ENCODE measurements at places on chromosomes 13 and 19.

DNA sequence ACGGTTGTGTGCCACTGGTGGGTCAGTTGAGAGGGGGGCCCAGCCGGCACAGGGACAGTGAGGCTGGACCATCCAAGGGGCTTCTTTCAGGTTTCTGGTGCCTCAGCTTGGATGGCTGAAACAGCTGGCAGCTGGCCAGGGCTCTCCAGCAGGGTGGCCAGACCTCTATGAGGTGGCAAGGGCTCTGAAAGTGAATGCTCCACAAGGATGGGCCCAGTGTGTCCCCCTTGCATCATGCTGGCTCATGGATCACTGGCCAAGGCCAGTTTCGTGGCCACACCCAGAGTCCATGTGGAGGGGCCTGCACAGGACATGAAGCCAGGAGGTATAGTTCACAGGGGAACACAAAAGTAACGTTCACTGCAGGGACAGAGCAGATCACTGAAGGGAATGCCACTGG is 49.6 kb downstream of the CDADC1 start:
- DNase-seq = no peak

DNA sequence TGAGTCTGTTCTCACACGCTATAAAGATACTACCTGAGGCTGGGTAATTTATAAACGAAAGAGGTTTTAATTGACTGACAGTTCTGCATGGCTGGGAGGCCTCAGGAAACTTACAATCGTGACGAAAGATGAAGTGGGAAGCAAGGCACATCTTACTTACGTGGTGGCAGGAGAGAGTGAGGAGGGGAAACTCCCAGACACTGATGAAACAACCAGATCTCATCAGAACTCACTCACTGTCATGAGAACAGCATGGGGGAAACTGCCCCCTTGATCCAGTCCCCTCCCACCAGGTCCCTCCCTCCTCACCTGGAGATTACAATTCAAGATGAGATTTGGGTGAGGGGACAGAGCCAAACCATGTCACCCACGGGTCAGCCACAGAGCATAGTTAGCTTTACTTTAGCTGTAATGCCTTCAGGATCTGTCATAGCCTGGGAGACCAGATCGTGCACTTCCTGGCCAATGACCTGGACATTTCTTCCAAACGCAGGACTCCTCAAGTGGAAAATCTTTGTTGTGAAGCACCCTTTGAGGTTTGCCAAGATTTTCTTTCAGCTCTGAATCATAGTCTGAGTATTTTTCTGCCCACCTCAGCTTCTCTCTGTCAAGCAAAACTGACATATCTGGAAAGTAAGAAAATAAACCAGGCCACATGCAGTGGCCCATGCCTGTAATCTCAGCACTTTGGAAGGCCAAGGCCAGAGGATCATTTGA is 25.2 kb upstream of the HIF3A start:
- peak; percentile 96 for DNase-seq

GRCh38 chr13:49292742-49293486 is 45.2 kb downstream of the CDADC1 start:
- peak; percentile 81 for DNase-seq

- no peak for DNase-seq
Observed at GRCh38 chr13:107942030-107942617, 273.2 kb downstream of the LIG4 start.

GRCh38 chr13:70107498-70108281 is at the start of gene ATXN8OS:
TSS of gene ATXN8OS (plus strand) at chr13:70107826.
- peak; percentile 6 for DNase-seq

DNA sequence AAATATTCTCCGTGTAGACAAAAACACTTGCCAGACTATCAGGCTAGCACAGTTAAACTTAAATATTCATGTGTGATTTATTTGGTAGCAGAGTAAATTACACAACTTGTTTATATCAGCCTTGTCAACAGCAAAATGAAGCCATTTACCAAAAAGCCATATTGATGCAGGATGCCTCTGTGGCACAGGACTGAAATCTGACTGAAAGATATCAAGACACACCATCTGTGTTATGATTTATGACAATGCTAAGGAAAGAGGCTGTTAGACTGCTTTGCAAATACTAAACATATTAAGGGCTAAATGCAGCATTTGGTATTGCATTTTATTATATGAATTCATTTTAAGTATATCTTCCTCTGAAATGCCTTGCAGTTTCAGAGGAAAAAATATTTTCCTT is 44.8 kb upstream of the FNDC3A start:
- no peak for DNase-seq

GRCh38 chr19:42207767-42208271 is 9.7 kb downstream of the DEDD2 start:
- peak; percentile 90 for DNase-seq

GRCh38 chr13:29791508-29791907 is 58.9 kb downstream of the UBL3 start:
- DNase-seq = no peak

- no peak for DNase-seq
Observed at GRCh38 chr19:28482221-28482620, 730.7 kb downstream of the UQCRFS1 start.

- DNase-seq = no peak
Observed at GRCh38 chr13:98838776-98839175, 86.3 kb upstream of the SLC15A1 start.

DNA sequence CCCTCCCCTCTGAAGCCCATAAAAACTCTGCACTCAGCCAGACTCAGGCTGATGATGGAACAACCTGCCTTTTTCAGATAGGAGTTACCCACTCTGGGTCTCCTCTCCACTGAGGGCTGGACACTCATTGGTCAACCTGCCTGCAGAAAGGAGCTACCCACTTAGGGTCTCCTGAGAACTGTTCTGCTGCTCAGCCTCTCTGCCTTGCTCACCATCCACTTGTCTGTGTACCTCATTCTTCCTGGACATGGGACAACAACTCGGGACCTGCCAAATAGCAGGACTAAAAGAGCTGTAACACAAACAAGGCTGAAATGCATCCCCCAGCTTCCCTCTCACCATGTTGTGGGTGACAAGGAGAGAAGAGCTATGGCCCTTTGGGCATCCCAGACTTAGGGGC is 18.4 kb upstream of the RCBTB2 start:
- no peak for DNase-seq

- DNase-seq = no peak
Observed at GRCh38 chr19:33503433-33504057, 18.0 kb downstream of the PEPD start.

- DNase-seq = peak; percentile 72
Observed at GRCh38 chr19:7888145-7888825, at the start of gene LRRC8E. TSS of gene LRRC8E (plus strand) at chr19:7888510. CDS start at chr19:7895604, 7,094 bp downstream.

GRCh38 chr13:107450931-107451330 is 764.4 kb downstream of the LIG4 start:
- peak; percentile 100 for DNase-seq

DNA sequence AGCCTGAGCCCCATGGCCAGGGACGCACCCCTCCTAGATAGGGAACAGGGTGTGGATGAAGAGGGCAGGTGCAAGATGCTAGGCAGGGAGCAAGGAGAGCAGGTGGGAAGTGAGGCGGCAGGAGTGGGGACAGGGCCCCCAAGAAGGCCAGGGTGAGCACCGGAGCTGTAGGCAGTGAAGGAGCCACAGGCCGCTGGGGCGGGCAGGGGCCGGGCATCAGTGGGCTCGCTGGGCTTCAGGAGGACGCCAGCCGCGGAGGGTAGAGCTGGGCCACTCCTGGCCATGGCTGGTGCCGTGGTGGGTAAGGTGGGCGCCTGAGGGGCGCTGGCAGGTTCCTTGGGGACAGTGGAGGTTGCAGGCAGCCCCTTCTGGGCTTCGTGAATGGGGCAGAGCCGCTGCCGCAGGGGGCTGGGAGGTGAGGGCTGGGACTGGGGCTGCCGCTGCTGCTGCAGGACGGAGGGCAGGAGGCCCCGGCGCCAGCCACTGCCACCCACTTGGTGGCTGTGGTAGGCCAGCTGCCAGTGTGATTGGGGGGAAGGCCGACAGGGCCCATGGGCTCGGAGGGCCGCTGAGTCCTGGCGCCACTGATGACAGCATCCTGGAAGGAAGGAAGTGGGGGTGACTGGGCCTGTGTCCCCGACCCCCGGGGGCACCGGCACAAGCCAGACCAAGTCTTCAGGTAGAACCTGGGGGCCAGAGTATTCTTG is 2.1 kb downstream of the NKPD1 start:
- DNase-seq = no peak

- no peak for DNase-seq
Observed at GRCh38 chr19:48516536-48516935, 4.9 kb upstream of the LMTK3 start.

- no peak for DNase-seq
Observed at GRCh38 chr13:34408640-34409039, 533.4 kb upstream of the NBEA start.

GRCh38 chr19:952680-953444 is 27.0 kb downstream of the ARID3A start:
- peak; percentile 60 for DNase-seq

DNA sequence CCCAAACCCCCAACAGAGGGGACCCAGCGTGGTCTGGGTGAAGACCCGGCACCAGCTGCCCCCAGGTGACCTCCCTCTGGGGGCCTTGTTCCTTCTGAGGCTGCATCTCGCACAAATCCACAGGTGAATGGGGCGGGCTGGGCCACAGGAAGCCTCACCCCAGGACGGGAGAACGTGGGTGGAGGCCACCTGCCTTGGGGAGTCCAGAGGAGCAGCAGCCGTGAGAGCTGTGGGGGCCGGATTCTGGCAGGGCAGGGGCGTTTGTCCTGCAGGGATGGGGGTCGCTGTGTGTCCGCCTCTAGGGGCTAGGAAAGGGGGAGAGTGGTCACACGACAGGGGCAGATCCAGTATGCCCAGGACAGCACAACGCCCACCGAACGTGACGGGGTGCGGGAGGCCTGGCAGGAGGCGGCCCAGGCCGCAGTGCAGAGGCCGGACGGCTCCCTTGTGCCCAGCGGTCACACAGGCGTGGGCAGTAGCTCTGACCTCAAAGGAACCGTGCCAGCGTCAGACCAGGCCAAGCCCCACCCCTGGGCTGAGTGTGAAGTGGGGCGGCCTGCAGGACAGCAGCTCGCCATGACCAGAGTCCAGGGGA is 6.7 kb downstream of the POLR2E start:
- DNase-seq = no peak

- DNase-seq = peak; percentile 55
Observed at GRCh38 chr13:38348861-38349389, 726 bp upstream of the UFM1 start.

- no peak for DNase-seq
Observed at GRCh38 chr13:99154064-99154463, 46.6 kb upstream of the UBAC2 start.

- DNase-seq = no peak
Observed at GRCh38 chr19:2815191-2815614, 4.5 kb upstream of the ZNF554 start.

DNA sequence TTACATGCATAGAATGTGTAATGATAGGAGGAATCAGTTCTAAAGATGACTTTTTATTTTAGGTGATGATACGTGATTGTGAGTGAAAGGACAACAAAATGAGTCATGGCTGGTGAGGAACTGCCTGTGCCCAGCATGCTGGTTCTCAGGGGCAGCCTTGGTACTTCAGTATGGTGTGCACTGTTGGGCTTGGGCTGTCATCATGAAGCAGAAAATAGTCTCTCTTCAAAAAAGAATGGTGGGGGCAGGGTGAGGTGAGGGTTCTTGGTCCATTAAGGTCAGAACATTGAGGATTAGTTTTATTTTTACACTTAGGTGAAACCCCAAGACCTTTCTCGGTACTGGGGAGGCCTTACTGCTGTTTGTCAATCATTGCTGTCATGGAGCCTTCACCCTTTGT is 309.5 kb downstream of the MTUS2 start:
- no peak for DNase-seq

- no peak for DNase-seq
Observed at GRCh38 chr13:24134757-24135156, 25.8 kb upstream of the SPATA13 start.

GRCh38 chr13:45162821-45163220 is 38.0 kb downstream of the KCTD4 start:
- DNase-seq = peak; percentile 94

DNA sequence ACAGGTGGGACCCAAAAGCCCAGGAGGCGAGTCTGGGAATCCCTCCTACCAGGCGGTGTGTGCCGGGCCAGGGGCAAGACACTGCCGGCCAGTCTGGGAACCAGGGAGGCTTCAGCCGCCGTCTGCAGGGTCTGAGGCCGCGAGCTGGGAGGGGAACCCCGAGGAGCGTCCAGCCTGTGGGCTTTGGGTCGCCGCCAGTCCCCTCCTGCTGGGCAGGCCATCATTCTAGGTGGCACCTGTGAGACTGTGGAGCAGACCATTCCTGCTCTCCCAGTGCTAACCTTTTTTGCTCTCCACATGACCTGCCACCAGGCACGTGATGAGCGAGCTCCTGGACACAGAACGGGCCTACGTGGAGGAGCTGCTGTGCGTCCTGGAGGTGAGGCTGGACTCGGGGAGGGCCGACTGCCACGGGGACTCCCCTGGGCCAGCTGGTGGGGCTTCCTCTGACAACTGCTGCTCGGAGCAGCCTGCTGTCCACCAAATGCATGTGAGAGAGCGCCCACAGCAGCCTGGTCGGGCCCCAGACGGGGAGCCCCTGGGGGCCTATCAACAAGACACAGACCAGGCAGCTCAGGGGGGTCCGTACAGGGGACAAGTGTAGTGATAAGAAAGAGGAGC is 24.6 kb upstream of the F7 start:
- no peak for DNase-seq

GRCh38 chr13:98025480-98026025 is 72.1 kb downstream of the IPO5 start:
- no peak for DNase-seq

GRCh38 chr19:50500060-50500752 is 10.8 kb downstream of the JOSD2 start:
- DNase-seq = no peak

DNA sequence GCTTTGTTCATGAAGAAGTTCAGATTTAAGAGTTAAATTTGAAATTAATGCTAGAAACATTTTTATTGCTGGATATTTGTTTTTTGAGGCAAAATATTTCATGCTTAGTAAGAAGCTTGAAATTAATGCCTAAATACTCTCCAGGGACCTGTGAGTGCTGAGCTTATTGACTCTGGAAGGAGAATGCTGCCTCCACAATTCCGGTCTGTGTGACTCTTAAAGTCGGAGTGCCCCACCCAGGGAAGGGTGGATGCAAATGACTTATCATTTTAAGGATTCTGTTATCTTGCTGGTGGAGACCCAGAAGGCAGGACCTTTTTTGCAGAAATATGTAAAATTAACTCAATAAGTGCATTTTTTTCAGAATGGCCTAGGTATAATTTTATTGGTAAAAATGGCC is 143.8 kb upstream of the RXFP2 start:
- DNase-seq = no peak

GRCh38 chr13:86541461-86541860 is 742.2 kb upstream of the SLITRK6 start:
- DNase-seq = no peak
